Activated CD4-positive, alpha-beta T cell treated with anti-CD3 and anti-CD28 coated beads, Interleukin-2, Interleukin-4, amounts not matched to agents 100 ng/mL and 50 ng/mL, durations not matched to agents 16 hours and 8 hours (primary cell): ENCODE measurements at places on chromosomes 1 and 21.

- peak; percentile 27 for DNase-seq
Observed at GRCh38 chr1:236142253-236143103, at the start of gene GPR137B. Gene GPR137B (plus strand): TSS chr1:236142539. CDS start chr1:236142623, 84 bp downstream.

DNA sequence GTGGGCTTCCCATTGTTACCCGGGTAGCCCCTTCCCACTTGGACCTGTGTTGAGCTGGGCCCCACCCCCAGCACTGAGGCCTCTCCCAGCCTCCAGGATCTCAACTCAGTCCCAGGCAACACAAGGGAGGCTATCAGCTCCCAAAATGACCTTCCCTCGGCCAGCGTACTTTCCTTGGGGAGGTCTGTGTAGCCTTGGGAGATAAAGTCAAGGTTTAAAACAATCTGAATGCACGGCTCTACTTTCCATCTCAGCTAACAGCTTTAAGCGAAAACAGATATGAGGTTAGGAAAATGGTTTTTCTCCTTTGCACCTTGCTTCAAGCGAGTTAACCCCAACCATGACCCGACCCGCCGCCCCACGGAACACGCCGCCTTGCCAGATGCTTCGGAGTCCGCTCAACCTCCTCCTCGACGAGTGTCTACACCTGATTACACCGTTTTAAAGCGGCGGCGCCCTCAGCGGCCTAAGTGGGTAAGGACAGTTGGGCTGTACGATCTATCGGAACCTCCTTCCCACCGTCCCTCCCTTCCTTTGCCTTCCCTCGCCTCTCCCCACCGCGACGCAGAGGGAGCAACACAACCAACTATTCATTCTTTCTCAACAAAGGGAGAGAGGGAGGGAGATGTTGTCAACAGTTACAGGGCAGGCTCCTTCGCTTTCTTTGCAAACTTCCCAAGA, 1.1 kb downstream of the BCAR3 start:
- DNase-seq = peak; percentile 52

- DNase-seq = no peak
Observed at GRCh38 chr1:176976771-176977170, 187.7 kb downstream of the ASTN1 start.

DNA sequence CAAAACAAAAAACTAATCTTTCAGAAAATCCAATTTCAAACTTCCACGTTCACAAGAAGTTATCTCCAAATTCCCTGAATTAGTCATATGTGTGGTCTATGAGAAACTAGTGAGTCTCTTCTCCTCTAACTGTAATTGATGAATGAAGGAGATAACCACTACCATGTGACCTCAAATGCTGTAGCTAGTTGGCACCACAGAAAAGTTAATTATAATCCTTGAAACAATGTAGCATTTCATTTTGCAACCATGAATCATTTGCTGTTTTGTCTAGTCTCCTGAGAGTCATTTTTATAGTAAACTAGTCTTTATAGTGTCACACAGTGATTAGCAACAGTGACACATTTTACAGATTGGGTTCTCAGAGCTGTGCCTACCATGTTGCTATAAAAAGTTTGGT, 287.5 kb downstream of the LRRIQ3 start:
- DNase-seq = peak; percentile 2

- peak; percentile 44 for DNase-seq
Observed at GRCh38 chr1:64744492-64745180, at the start of gene RAVER2. Gene RAVER2 (plus strand): TSS chr1:64745075. CDS start chr1:64745173, 98 bp downstream.

DNA sequence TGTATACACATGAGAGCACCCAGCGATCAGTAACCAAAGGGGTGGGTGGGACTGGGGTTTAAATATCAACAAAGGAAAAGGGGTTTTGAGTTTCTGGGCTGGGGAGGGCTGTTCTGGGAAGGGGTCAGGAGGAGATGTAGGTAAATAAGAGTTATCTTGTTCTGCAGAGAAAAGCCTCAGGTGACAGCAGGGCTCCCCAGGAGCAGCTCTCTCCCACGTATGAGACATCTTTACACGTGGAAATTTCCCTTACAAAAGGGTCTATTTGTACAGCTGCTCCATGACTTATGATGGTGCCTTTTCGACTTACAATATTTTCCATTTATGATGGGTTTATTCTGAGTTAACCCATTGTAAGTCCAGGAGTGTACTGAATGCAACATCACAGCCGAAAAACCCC, 16.3 kb upstream of the PADI2 start:
- DNase-seq = no peak
